ENCODE measurements at places on chromosomes 2 and 18.

- no peak for DNase-seq
Measured at GRCh38 chr2:84496386-84496785, 19.9 kb upstream of the DNAH6 start.

- DNase-seq = peak; percentile 57
Measured at GRCh38 chr2:140604096-140604495, 1526.7 kb downstream of the LRP1B start.

DNA sequence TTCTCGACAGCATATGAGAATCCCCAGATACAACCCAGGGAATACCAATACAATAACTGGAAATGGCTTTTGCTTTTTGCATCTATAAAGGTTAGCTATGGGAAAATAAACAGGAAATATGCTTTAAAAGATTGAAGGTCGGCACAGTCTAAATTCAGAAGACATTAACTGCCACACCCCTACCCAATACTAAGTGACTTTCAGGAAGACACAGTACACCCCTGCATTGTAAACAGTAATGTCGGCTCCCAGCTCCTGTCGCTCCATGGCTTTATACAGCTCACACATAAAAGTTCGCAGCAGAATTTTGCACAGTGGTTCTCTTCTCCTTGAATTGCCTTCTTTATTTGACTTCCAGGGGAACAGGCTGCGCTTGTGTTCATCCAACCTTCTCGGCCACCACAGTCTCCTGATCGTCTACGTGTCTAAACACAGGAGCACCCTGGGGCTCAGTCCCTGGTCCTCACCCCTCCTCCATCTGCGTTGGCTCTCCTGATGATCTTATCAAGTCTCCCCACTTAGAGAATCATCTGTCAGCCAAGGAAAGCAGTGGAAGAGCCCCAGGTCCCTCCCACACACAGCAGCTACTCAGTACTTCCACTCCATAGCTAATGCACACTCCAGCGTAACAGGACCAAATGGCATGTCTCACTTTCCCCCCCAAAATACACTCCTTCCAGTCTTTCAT, 22.7 kb downstream of the CYB5A start:
- DNase-seq = no peak

GRCh38 chr2:566379-567313, 110.6 kb downstream of the TMEM18 start:
- DNase-seq = no peak

- DNase-seq = no peak
Measured at GRCh38 chr2:211086049-211086448, 529.6 kb downstream of the CPS1 start.

- no peak for DNase-seq
Measured at GRCh38 chr18:51100385-51101120, 70.5 kb downstream of the SMAD4 start.

DNA sequence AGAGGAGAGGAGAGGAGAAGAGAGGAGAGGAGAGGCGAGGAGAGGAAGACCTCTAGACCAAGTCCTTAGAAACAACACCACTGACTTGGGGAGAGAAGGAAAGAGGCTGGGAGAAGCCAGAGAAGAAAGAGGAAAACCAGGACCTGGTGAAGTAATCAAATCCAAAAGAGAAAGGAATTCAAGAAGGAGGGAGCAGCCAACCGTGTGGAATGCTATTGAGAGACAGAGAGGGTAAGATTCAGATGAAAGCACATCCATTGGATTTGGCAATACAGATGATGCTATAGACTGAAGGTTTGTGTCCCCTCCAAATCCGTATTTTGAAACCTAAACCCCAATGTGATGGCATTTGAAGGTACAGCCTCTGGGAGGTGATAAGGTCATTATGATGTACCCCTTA, 50.7 kb downstream of the GALNT14 start:
- no peak for DNase-seq

DNA sequence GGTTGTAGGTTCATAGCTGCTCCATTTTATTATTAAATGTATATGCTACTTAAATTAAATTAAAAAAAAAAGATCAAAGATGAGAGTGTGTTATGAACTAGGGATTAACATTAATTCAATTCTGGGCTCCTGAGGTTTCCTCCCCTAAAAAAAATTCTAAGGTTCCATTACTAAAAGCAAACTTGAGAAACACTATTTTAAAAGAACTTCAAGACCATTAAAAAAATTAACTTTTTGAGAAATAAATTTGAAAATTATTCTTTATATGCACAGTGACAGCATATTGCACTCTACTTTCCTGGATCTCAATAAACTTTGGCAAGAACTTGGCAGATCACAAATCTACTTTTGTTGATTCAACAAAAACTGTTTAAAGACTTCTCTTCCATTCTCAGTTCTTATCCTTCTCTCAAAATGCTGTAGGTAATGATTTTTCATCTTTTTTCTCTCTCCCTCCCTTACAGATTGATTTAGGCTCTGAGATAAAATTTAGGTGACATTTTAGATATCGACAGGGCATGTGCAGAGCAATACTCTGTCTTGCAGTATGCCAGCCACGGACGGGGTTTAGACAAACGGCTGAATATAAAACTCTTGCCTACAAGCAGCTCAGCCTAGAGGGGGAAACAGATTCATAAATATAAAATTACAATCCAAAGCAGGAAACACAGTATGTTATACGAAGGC, 592 bp upstream of the MARS2 start:
- DNase-seq = no peak

- no peak for DNase-seq
Measured at GRCh38 chr18:38025433-38026038, 459.9 kb upstream of the CELF4 start.

GRCh38 chr2:239910851-239911640, 114.1 kb downstream of the NDUFA10 start:
- no peak for DNase-seq

GRCh38 chr2:240465268-240465764, 29.9 kb downstream of the GPC1 start:
- DNase-seq = no peak

DNA sequence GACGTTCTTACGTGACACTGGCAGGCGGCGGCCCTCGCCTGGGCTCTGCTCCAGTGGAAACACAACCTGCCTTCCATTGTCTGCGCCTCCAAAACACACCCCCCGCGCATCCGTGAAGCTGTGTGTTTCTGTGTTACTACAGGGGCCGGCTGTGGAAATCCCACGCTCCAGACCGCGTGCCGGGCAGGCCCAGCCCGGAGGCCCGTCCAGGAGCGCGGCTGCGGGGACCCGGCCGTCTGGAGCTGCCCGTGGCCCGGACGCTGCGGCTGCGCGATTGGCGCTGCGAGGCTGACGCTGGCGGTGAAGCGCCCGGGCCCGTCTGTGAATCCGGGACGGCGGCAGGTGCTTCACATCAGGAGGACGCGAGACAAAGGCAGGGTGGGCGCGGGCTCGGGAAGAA, 670.3 kb upstream of the SALL3 start:
- no peak for DNase-seq

DNA sequence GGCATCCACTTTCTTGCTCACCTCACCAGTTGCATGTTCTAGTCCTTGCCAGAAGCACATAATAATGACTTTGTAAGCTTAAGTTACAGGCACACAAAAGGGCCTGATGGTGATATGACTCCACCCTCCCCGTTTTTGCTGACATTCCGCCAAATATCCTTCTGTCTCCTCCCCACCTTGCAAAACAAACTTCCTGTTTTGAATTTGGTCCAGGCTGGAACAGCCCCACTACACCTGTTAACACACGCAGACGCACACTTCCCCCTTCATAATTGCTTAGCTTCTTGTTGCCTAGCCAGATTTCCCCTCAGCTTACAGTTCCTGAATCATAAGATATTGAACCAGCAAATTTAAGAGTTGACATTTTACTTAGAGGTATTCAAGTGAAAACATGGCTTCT, at the start of gene MGAT5:
TSS of gene MGAT5 (plus strand) at position 269 of the 400 bp plus-strand sequence. CDS start 332 bp downstream, outside the sequence.
- no peak for DNase-seq

DNA sequence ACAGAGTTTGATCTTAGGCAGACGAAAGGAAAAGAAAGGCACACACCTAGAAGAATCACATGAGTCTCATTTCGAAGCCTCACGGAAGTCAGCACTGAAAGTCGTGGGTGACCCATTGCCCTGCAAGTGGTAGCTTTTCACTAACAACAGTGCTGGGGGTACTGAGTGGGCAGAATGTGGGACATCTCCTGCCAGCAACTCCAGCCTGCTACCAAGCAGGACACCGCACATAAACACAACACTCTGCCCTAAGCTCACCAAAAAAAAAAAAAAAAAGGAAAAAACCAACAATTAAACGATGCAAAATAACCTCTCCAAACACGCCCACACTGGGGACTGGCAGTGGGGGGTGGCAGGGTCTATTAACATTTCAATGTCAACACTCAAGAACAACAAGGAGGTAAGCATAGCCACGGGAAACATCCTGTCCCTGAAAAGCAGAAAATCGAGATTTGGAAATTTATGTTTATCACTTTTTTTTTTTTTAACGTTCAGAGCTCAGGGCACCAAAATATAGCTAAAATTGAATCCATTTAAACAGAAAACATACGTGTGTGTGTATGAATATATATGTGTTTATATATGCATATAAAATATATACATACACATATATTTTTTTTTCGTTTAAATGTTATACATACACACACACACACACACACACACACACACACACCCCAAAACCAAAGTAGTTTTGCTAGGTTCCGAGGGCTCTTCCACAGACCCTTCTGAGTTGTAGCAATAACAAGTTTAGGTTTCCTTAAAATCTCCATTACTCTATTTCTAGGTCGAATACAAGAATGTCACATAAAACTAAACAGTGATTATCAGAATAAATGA, 2.2 kb downstream of the INO80D start:
- peak; percentile 6 for DNase-seq

- peak; percentile 46 for DNase-seq
Measured at GRCh38 chr2:11348209-11348749, 3.8 kb upstream of the ROCK2 start.

DNA sequence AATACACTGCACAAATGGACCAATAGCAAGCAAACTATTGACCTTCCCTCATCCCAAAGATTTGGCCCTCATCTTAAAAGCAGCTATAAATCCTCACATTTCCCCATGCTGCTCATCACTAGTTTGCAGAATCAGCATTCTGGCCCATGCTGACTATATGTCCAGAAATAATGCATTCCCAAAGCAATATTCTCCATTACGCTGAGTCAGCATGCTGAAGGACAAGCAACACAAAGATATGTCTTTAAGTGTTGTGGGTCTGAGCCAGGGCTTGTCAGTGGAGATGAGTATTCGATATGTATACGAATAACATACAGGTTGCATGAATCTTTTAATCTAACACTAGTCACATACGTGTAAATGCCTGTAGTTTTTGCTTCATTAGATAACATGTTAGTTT, 1045.0 kb upstream of the DDX18 start:
- DNase-seq = no peak

DNA sequence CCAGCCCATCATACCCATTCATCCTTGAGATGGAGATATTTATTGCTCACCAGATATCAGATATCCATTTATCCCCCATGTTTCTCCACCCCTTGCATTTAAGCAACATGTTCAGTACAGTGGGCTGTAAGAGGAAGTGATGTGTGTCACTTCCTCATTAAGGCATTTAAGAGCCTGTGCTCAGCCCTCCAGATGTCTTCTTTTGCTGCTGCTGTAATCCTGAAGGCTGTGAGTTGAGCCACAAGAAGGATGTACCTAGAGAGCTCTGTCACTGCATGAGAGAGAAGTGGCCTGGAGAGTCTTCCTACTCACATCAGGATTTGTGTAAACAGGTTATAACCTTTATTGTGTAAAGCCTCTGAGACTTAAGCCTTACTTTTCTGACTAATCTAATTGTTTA, 151.8 kb upstream of the UNC80 start:
- DNase-seq = peak; percentile 6

- no peak for DNase-seq
Measured at GRCh38 chr2:177828557-177828956, 244.0 kb downstream of the PDE11A start.

DNA sequence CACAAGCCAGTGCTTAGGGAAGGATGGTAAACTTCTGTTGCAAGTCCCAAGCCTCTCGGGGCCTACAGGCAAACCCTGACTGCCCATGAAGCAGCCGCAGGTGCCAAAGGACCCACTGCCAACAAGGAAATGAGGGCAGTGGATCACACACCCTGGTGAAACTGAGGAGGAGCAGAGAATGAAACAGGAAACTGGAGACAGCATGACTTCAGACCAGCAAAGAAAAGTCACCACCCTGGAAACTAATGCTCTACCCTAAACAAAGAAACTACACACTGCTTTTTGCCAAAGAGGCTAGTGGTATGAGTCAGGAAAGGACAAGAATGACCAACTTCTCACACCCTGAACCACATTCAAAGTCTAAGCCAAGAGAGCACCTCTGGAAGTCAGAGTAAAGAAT, 97.2 kb downstream of the MYO5B start:
- peak; percentile 18 for DNase-seq

GRCh38 chr18:35941299-35941698, 31.2 kb upstream of the RMP24 start:
- no peak for DNase-seq

GRCh38 chr18:23689031-23689615, at the start of gene LAMA3:
Gene LAMA3 (plus strand): TSS chr18:23689453. CDS start chr18:23689684, 231 bp downstream.
- DNase-seq = peak; percentile 37

DNA sequence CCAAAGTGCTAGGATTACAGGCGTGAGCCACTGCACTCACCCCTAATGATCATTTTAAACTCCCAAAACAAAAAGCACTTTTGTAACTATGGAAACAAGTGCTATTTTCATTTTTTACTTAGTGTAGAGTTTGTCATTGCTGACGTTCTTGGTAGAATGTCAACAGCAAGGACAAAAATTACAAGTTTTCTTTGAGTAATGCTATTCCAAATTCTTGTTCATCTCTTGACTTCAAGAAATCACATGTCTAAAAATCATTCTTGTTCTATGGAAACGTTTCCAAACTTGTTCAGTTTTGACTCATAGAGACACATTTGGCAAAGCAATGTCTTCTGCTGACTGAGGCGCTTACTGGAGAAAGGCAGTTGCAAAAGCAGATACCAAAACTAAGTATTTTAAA, 82.6 kb downstream of the MBP start:
- peak; percentile 58 for DNase-seq

DNA sequence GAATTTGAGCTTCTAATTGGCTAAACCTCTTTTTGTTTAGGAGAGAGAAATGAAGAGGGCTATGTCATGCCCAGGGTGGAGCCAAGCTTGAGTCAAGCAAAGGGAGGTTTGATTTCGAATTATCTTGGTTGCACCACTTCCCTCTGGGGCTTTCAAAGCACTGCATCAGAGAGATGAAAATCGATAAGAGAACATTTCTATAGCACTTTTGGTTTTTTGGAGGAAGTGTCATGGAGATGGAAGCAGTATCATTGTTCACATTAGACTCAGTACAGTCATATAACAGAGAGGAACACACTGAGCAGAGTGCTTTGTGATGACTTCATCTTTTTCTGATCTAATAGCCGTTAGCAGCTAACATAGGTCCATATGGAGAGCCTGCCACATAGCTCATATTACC, 120.3 kb upstream of the UXS1 start:
- no peak for DNase-seq

GRCh38 chr18:75122334-75122958, 86.5 kb downstream of the PTGR3 start:
- no peak for DNase-seq
